Posterior vena cava (tissue), 2 donors: ENCODE measurements at places on chromosomes 5 and 9. TPM values are rescaled to one million over a fixed set of nuclear protein-coding genes. Genes with fewer than 3 reads are reported as not detected.

Gene TGFBR1
- 85.0 TPM for total RNA-seq

Gene PCDHA7
- total RNA-seq = not detected

Gene LCN12
- 0.62 TPM for total RNA-seq

Gene NUTM2G
- total RNA-seq = not detected

Gene SLC6A18
- total RNA-seq = not detected

Gene PCDHGA2
- 3.7 TPM for total RNA-seq

Gene NUTM2F
- total RNA-seq = not detected

Gene CDC20B
- total RNA-seq = not detected

Gene LCN2
- total RNA-seq = 0.67 TPM

Gene SLC36A3
- not detected for total RNA-seq

Gene ACTBL2
- total RNA-seq = not detected

Gene SLIT3
- 140 TPM for total RNA-seq

Gene RIGI
- 12.7 TPM for total RNA-seq

Gene BARHL1
- total RNA-seq = not detected

Gene PAEP
- total RNA-seq = not detected

Gene NMUR2
- total RNA-seq = not detected

Gene SGTB
- total RNA-seq = 22.0 TPM

Gene WWC1
- total RNA-seq = 0.97 TPM

Gene PPP3R2
- total RNA-seq = not detected

Gene IRX2
- total RNA-seq = 0.19 TPM

Gene F2RL1
- 1.1 TPM for total RNA-seq

Gene CCDC192
- total RNA-seq = not detected

Gene IL5
- not detected for total RNA-seq

Gene TTC23L
- not detected for total RNA-seq
